Stimulated activated CD8-positive, alpha-beta memory T cell treated with anti-CD3 and anti-CD28 coated beads, Interleukin-2, amount 100 ng/mL, for 1 hour (primary cell): ENCODE measurements at places on chromosomes 3 and 15.

- DNase-seq, result no peak
Observed at GRCh38 chr3:14647976-14648955, 3.3 kb upstream of the CCDC174 start.

- DNase-seq, result no peak
Observed at GRCh38 chr3:126446301-126446700, 29.4 kb downstream of the ZXDC start.

DNA sequence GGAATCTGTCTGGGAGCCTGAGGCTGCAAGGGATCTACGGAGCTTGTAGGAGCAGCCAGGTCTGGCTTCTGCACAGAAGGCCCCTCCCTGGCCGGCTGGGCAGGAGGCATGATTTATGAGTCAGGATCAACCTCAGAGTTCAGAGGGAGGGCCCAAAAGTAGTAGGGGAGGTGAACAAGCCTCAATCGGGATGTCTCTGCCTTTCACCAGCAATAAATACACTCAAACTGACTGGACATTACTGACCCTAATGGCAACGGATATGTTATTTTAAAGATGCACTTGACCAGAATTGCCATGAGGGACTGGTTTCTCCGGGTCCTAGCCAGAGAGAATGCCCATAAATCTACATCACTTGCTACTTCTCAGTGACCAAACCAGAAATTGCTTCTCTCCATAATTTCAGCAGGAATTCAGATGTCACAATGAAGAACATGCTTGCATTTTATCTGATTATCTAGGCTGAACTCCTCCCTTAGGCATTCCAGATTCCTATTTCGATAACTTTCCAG, 109.6 kb upstream of the LMOD3 start:
- no peak for DNase-seq

DNA sequence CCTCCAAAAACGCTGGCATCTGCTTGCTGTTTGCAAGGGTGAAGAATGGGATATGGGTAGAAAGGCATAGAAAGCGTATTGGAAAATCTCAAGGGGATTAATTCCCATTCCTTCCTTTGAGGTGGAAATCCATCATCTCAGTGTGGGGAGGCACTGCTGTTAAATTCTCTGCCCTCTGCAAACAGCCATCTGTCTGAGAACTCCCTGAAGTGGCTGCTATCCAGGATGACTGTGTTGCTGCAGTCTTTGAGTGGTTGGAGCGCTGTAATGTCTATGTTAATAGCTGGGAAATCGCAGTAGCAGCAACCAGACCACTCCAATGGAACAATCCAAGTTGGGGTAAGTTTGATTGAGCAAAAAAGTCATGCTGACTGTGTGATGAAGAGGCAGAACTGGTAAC, 625.9 kb downstream of the NLGN1 start:
- DNase-seq, result no peak

GRCh38 chr15:91929509-91929908, 76.0 kb downstream of the SLCO3A1 start:
- DNase-seq, result no peak

GRCh38 chr3:6516694-6517093, 344.2 kb upstream of the GRM7 start:
- no peak for DNase-seq

DNA sequence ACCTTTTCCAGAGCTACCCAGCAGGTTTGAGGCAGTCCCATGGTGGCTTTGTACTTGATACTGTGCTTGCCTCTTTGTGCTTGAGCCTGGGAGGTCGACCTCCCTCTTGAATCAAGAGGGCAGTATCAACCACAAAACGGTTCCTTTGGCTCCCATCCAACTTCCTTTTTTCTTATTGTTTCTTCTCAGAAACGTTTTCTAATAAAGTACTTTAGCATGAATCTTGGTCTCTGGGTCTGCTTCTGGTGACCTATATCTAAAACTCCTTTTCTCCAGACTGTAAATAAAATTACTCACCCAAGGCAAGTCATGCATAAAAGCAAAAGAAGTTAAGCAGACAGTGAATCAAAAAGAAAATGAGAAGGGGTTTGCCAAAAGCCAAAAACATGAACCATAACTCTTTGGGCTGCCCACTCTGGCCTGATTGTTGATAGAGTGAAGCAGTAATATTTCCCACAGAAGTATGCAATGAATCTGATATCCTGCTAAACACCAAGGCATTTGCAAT, 112.2 kb upstream of the SLC4A7 start:
- no peak for DNase-seq

DNA sequence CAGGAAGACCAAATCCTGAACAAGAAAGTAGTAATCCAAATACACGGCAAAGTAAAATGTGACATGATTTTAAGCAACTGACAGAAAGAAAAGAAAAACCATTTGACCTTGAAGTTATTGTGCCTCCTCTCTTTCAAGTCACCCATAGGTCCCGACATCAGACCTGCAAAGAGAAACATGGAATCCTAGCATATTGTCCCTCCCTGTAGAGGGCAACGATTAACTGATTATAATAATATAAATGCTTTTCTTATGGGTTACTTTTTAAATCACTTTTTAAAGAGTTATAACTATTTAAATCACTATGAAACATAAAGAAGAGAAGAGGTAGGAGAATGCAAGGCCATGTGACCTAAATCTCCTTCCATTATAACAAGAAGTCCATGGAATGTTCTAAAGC, 143.2 kb upstream of the LIPC start:
- no peak for DNase-seq

- no peak for DNase-seq
Observed at GRCh38 chr3:7630925-7631324, 770.0 kb downstream of the GRM7 start.

DNA sequence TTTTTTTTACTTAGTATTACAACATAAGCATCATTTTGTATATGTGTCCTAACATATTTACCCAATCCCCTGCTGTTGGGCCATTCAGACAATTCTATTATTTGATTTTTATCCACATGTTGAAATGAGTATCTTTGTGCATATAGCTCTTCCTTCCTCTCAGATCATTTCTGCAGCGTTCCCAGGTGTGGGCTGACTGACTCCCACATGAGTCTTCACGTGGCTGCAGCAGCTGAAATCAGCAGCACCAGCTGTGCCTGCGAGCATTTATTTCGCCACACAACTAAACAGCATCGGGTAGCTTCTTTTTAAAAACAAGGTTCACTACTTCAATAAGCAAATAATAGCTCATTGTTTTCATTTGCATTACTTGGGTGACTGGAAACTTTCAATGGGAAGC, 44.5 kb upstream of the PDE8A start:
- DNase-seq, result no peak

GRCh38 chr15:66080717-66081398, 172.7 kb downstream of the MEGF11 start:
- no peak for DNase-seq

DNA sequence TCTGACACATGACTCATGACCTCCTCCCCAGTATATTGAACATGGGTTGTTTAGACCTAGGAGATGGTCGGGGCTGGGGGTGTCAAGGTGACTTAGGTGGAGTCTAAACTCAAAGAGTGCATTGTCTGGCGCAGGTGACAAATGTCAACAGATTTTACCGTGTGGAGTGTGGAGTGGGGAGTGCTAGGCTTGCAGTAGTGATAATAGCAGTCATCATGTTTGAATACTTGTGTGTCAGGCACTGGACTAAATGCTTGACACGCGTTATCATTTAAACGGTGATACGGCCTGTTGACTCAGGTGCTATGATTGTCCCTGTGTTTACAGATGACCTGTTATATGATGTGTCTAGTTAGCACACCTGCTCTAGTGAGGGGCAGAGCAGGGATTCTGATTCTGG, 30.8 kb downstream of the MUC20 start:
- no peak for DNase-seq

- DNase-seq, result no peak
Observed at GRCh38 chr3:70308760-70309159, 3.7 kb downstream of the MDFIC2 start.

- DNase-seq, result no peak
Observed at GRCh38 chr15:61935493-61935892, 124.8 kb downstream of the VPS13C start.
